Stimulated activated CD8-positive, alpha-beta memory T cell treated with anti-CD3 and anti-CD28 coated beads, Interleukin-15, amount 100 ng/mL, for 4 hours (primary cell): ENCODE measurements at places on chromosomes 6 and 20.
A peak's percentile ranks its signal among the peaks of the same experiment; 100 is the strongest.

DNA sequence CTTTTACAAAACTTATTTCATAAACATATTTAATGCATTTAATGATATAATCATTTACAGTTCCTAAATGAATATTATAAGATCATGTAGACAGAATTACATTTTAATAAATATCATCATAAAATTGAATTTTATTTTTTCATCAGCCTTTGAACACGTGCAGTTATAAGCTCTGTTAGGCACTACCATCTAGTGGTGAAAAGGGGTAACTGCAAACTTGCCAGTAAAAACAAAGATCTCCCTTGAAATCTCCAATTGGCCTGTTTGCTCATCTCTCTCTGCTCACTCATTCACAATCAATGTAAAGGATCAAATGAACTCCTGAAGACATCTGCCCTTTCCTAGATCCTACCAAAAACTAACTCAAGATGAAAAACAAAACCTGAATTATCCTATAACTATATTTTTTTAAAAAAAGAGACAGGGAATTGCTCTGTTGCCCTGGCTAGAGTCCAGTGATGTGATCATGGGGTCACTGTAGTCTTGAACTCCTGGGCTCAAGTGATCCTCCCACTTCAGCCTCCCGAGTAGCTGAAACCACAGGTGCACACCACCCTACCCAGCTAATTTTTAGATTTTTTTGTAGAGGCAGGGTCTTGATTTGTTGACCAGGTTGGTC, 31.7 kb downstream of the SAMHD1 start:
- DNase-seq, result no peak

- no peak for DNase-seq
These were observed 115.2 kb upstream of the SCGN start for GRCh38 chr6:25536781-25537180.

GRCh38 chr6:31710523-31711219, 4.0 kb downstream of the LY6G6F start:
- no peak for DNase-seq

- DNase-seq, result no peak
These were observed 187.6 kb upstream of the CST7 start for GRCh38 chr20:24761220-24762065.

GRCh38 chr6:80215063-80215462, 108.6 kb downstream of the BCKDHB start:
- DNase-seq, result no peak

GRCh38 chr6:133730881-133731280, 158.0 kb upstream of the TCF21 start:
- no peak for DNase-seq

DNA sequence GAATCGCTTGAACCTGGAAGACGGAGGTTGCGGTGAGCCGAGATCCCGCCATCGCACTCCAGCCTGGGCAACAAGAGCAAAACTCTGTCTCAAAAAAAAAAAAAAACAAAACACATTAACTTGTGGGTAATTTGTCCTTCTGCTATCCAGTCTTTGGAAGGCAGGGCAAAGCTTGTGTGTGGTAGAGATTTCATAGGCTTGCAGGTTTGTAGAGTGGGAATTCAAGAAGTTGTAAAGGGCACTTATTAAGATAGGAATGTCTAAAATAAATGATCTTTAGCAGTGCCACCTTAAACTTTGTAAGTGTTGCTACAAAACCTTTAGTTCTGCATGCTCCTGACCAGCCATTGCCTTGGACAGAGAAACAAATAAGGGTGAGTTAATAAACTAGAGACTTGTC, 8.4 kb downstream of the VAPB start:
- no peak for DNase-seq

- no peak for DNase-seq
These were observed 3.8 kb downstream of the ADRM1 start for GRCh38 chr20:62306414-62307187.

- DNase-seq, result no peak
These were observed 134.1 kb downstream of the CD109 start for GRCh38 chr6:73830119-73830518.

- no peak for DNase-seq
These were observed 199.0 kb downstream of the SOD2 start for GRCh38 chr6:159493898-159494585.

GRCh38 chr6:123417535-123417934, 219.2 kb downstream of the TRDN start:
- DNase-seq, result no peak

- no peak for DNase-seq
These were observed 257.7 kb downstream of the FARS2 start for GRCh38 chr6:5518936-5519491.

- no peak for DNase-seq
These were observed 28.8 kb downstream of the PTPRT start for GRCh38 chr20:43160941-43161340.

- DNase-seq, result no peak
These were observed 1176.0 kb upstream of the GJE1 start for GRCh38 chr6:140956571-140957369.

GRCh38 chr6:43798688-43799444, 28.9 kb downstream of the VEGFA start:
- DNase-seq, result no peak

GRCh38 chr6:98797217-98797994, 37.0 kb upstream of the POU3F2 start:
- no peak for DNase-seq

- no peak for DNase-seq
These were observed 198.0 kb downstream of the RNF144B start for GRCh38 chr6:18585032-18585573.

DNA sequence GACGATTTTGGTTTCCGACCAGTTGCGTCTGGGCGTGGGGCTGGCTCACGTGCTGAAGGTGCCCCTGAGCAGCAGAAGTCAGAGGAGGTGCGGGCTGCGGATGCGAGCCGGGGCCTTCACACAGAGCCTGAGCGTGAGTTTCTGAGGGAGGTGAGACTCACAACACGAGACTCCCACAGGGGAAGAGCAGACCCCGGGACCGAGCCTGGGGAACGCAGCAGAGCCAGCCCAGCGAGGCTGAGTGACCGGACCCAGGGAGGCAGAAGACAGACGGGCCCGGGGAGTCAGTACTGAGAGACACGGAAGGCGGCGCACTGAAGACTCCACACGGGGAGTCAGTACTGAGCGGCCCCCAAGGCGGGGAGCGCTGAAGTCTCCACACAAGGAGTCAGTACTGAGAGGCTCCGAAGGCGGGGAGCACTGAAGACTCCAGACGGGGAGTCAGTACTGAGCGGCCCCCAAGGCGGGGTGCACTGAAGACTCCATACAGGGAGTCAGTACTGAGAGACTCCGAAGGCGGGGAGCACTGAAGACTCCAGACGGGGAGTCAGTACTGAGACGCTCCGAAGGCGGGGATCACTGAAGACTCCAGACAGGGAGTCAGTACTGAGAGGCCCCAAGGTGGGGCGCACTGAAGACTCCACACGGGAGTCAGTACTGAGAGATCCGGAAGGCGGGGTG, 77.8 kb downstream of the DLL1 start:
- DNase-seq, result no peak

DNA sequence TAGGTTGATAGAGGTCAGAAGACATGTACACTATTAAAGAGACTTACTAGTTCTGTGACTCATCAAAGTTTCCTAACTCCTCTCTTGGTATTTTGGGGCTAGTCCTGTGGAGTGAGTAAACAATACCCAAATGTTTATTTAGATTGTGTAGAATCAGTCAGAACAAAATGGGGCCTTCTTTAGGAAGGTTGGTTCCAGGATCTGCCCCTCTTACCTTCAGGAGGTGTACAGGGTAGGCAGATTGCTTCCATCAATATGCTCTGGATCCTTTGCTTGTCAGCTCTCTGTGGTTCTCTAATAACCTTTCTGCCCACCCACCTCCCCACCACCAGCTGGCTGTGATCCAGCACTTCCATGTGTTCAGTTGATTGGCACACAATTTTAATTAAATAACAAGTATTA, 107.0 kb downstream of the POPDC3 start:
- DNase-seq, result no peak

DNA sequence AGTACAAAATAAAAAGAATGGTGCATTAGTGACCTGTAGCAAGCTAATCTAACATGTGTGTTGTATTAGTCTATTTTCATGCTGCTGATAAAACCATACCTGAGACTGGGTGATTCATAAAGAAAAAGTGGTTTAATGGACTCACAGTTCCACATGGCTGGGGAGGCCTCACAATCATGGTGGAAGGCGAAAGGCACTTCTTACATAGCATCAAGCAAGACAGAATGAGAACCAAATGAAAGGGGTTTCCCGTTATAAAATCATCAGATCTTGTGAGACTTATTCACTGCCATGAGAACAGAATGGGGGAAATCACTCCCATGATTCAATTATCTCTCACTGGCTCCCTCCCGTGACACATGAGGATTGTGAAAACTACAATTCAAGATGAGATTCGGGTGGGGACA, 45.4 kb upstream of the AIG1 start:
- DNase-seq, result no peak

GRCh38 chr6:79334674-79335073, 100.2 kb upstream of the HMGN3 start:
- no peak for DNase-seq

- DNase-seq, result no peak
These were observed 111.6 kb upstream of the SPACA1 start for GRCh38 chr6:87936065-87936464.

- DNase-seq, result no peak
These were observed 105.4 kb upstream of the AFDN start for GRCh38 chr6:167721291-167721690.

DNA sequence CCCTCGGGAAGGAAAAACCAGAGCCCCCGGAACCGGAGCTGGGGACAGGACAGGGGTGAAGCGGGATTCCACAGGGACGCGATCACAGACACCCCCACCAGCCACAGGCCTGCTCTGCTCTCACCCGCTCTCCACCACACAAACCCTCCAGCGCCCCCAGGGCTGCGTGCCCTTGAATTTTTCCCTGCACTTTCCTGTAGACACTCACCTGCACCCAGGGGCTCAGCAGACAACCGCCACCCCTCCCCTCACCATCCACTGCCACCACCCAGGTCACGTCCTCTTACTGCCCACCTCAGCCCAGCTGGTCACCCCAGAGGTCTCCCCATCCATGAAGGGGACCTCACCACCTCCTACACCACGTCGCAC, 631 bp downstream of the ULBP2 start:
- no peak for DNase-seq

- no peak for DNase-seq
These were observed 9.3 kb upstream of the NNAT start for GRCh38 chr20:37511610-37512275.

DNA sequence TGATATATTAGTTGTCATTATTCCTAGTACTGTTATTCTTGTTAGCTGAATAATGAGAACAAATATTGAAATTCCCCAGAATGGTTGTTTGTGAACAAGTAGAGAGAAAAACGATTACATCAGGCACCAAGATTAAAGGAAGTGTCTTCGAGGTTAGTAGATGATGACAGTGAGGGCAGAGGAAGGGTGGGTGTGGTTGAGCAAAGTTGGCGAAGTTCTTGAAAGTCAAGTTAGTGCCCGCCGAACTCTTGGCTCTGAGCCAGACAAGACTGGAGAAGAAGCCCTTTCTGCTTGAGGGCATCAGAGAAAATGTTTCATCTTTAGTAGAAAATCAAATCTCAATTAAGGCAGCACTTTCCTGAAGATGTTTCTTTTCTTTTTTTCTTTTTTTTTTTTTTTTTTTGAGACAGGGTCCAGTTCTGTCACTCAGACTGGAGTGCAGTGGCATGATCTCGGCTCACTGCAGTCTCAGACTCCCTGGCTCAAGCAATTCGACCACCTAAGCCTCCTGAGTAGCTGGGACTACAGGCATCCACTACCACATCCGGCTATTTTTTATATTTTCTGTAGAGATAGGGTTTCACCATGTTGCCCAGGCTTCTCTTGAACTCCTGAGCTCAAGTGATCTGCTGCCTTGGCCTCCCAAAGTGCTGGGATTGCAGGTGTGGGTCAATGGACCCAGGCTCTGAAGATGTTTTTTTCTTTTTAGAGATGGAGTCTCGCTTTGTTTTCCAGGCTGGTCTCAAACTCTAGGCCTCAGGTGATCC, 77.1 kb downstream of the SGK1 start:
- peak; percentile 65 for DNase-seq

- no peak for DNase-seq
These were observed 4.3 kb downstream of the KIF3B start for GRCh38 chr20:32281711-32282110.

DNA sequence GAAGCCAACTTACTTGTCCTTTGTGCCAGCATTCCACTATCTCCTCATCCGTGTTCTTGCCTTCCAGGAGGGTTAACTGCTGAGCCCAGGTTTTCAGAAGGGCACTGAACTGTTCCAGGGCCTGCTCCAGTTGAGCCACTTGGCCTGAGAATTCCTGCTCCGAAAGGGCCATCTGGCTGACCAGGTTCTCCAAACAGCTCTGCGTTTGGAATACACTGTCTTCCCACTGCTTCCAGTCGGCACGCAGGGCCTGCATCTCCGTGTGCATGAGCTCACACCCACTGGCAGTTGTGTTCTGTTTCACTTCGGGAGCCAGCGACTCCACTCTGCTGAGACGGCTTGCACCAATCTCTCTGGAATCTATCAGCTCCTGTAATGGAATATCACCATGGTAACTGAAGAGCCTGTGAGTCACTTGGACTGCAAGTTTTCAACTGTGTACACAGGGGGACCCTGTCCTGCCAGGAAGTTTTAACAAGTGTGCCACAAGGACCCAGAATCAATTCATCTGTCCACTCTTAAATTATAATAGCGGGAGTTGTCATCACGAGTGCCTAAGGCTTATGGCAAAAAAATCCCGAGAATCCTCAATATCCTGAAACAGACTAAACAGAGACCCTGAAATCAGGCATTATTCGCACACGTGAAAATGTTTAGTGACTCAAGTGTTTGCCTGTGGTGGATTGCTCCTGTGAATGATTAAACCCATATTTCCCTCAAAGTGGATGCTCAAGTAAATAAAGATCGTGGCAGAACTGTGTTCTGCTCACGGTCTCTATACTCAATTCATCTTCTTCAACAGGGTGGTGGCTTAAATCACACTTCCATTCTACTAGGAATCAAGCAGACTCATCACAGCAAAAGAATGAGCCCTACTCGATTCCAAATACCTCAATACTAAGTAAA, 255.9 kb downstream of the SYNE1 start:
- no peak for DNase-seq

GRCh38 chr20:58677079-58677604, 15.5 kb upstream of the NPEPL1 start:
- no peak for DNase-seq

DNA sequence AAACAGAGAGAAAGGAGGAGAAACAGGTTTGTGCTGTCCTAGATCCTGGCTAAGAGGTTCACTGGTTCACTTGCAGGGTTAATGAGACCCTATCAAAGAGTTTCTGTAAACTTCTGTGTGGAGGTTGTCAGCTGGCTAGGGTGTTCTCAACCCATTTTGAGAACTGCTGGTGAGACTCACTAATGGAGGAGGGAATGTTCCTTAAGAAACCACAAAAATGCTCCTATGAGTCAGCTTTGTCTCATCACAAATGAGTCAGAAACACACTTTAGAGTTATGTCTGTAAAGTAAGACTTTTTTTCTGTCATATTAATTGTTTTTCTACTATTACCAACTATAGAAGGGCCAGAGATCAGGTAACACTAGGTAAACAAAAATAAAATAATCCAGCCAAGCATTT, 884.4 kb downstream of the PHF3 start:
- DNase-seq, result no peak

- DNase-seq, result no peak
These were observed 101.4 kb downstream of the LRFN2 start for GRCh38 chr6:40485795-40486194.
